ENCODE measurements at places on chromosomes 6 and 20.

GRCh38 chr6:121857551-121857950, 422.1 kb downstream of the GJA1 start:
- DNase-seq: no peak

- no peak for DNase-seq
Measured at GRCh38 chr20:61316346-61316745, 64.3 kb downstream of the CDH4 start.

DNA sequence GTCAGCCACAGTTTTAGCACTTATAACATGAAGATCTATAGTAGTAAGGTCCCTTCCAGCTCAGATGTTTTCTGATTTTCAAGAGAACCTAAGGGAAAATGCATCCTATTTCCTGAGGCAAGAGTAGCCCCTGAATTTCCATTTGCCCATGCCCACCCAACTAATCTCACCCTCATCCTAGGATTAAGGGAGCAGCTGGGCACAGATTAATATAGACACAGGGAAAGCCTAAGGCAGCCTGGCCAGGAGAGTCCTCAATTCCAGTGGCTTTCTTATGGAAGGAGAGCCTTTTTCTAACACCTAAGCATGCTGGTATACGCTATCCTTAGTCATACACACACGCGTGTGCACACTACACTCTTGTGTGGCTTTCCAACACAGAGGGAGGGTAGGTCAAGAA, 1.5 kb downstream of the APOBEC2 start:
- no peak for DNase-seq

DNA sequence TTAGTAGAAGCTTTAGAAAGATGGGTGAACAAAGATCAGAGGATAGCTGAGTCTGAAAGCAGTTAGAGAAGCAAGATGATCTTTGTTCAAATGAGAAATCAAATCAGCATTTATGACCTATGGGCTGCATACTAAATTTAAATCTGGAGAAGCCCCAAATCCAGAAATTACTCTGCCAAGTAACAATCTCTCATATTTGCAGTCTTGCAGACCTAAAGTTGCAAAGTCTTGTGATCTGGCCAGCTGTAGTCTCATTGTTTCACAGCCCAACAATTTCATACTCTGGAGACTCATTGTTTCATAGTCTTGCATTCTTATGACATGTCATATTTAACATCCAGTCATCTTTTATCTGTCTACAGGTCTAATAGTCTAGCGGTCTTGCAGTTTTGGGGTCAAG, 364.9 kb upstream of the RSPO3 start:
- DNase-seq: no peak

DNA sequence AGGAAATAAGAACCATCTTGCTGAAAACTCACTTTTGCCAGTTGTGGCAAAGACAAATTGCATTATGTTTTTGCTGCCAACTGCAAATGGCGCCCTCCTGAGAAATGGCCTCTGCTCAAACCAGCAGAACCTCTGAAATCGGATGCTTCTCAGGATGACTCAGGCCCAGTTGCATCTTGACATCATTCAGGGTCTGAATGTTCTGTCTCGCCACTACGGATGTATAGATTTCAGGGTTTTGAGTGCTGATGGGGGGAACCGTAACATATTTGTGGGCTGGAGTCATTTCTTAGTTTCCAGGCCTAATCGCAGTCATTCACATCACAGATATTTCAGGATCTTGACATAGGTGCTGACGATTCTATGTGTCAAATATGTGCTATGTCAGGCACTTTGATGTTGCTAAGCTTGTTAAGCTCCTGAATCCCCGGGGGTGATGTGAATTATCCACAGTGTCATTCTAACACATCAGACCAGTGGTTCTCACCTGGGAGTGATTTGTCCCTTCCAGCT, 207.1 kb downstream of the NFATC2 start:
- peak; percentile 98 for DNase-seq

Data from Daoy (cell line).